ENCODE measurements at places on chromosomes 12 and 14. TPM values are rescaled to one million over a fixed set of nuclear protein-coding genes. Genes with fewer than 3 reads are reported as not detected.

DNA sequence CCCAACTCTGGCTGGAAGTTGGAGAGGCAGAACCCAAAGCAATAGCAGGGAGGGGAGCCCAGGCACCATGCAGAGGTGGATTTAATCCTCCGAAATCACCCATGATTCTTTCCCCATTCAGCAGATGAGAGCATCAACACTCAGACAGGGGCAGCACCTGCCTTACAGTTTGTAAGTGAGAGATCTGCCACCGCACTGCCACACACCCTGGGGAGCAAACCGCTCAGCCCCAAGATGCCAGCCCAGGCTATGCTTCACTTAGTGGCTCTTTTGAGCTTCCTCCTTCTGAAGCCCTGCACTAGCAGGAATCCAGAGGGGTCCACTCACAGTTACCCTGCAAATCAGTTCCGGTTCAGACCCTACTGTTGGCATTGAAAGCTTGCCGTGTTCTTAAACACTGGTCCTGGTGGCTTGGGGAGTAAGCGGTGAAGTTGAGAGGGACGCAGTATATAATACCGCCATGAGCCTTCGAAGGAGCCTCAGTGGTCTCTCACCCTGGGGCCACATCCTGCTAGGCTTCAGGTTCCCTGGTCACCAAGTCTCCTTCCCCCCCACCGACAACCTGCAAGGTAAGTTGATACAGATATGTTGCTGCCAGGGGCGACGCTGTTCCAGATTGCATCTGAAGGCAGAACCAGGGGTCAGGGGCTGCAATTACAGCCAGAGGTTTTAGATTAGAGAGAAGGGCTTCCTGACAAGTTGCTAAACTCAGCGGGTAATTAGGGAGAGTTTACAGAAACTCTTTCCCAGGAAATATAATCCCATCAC, 72.0 kb upstream of the CCND2 start:
- DNase-seq: no peak

DNA sequence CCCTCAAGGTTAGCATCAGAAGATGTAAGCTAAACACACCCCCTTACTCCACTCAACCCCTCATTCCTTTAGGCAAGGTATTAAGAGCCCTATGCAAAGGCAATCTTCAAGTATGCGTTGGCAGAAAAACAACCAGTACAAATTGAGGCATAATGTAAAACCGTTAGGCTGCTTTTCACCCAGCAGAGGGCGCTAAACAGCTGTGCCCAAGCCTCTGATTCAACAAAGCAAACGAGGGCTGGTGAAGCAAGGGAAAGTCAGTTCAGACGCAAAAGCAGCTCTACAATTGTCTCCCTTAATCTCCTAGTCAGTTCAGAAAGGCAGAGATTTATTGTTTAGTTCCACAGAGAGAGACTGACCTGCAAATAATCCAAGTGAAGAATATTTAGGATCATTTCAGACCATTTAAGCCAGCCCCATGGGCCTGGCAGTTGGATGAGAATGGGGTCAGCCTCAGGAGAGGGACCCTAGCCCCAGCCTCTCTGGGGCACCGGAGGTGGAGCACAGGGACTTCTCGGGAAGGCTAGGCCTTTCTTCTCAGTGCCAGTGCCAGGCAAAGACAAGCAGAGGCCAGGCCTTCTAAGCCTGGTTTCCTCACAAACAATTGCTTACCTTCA, 23.5 kb downstream of the DCAF5 start:
- DNase-seq: peak; percentile 72

DNA sequence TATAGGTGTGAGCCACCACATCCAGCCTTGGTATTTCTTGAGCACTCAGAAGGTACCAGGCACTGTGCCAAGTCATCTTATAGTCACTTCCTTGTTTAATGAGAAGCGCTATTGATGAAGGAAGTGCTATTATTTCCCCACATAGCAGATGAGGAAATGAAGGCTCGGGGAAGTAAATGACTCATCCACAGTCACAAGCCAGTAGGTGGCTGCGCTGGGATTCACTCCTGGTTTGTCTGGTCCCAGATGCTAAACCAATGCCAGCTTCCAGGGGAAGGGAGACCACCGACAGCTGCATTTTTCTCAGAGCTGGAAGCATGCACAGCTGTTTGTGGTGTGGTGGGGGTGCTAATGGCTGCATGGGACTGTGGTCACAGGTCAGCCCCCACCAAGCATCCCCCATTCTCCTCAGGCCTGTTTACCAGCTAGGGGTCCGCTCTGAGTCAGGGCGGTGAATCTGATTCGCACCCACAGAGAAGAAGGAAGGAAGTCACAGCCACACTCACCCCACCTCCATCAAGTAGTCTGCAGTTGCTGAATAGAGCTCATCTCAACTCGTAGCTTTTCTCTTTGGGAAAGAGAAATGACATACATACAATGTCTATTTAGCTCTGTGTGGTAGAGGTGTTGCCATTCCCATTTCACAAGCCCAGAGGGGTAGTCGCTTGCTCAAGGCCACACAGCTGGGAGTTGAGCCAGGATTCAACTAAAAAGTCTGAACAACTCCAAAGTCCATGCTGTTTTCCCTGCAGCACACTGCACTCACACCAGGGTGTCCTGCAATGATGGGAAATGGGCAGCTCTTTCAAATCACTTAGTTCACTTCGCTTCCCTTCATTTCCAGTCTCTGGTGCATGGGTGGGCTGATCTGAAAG, 6.3 kb upstream of the LTBP2 start:
- DNase-seq: peak; percentile 51

GRCh38 chr14:61051051-61051450, 70.0 kb downstream of the SLC38A6 start:
- no peak for DNase-seq

- DNase-seq: no peak
These were observed 87.7 kb downstream of the C12orf75 start for GRCh38 chr12:105418229-105418628.

The SMCO2 gene
- total RNA-seq: not detected

The DAO gene
- total RNA-seq: 3.8 TPM

The GUCY2C gene
- total RNA-seq: 75.0 TPM

The HAL gene
- total RNA-seq: 2.5 TPM

The KRT83 gene
- total RNA-seq: not detected

The ADCY4 gene
- total RNA-seq: 16.4 TPM
